GM23338 (cell line): ENCODE measurements at places on chromosomes 1 and 21. TPM values are rescaled to one million over a fixed set of nuclear protein-coding genes. Genes with fewer than 3 reads are reported as not detected.

GRCh38 chr1:245683676-245684075, 528.9 kb downstream of the KIF26B start:
- DNase-seq = no peak

- no peak for DNase-seq
Observed at GRCh38 chr1:209901211-209901610, 36.8 kb upstream of the SYT14 start.

GRCh38 chr1:232868793-232869491, 63.7 kb downstream of the MAP10 start:
- DNase-seq = no peak

GRCh38 chr1:145985502-145986439, 10.6 kb downstream of the TXNIP start:
- peak; percentile 39 for DNase-seq

- DNase-seq = no peak
Observed at GRCh38 chr1:8674912-8675311, 142.5 kb downstream of the RERE start.

DNA sequence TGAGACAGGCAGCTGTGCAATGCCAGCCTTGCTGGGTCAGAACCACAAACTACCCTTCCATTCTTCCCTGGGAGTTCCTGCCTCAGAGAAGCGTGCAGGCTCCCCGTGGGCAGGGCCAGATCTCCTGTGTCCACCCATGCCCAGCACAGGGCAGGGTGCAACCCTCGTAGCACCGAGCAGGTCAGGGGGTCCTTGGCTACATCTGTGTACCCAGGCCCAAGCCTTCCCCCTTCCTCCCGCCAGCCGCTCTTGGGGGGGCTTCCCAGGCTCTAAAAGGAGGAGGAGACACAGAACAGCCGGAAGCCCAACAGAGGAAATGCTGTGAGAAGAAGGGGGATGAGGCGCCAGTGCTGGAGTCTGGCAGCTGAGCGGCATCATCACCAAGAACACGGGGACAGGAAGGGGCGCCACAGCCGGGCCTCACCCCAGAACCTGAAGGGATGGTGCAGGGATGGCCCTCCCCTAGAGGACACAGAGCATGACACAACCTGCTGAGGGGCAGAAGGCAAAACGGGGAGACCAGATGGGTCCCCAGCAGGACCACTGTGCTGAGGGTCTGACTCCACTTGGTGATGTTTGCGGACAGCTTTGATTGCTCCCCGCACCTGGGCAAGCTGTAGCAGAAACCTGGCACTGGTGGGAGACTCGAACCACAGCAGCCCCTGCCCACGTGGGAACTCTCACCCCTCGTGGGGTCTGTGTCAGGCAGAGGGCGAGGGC, 233.2 kb downstream of the NPHP4 start:
- no peak for DNase-seq

GRCh38 chr1:152502496-152503180, 8.0 kb upstream of the LCE5A start:
- DNase-seq = no peak

GRCh38 chr1:20497506-20497905, 10.4 kb downstream of the MUL1 start:
- no peak for DNase-seq

Gene OVAAL
- polyA plus RNA-seq = not detected in 2 replicates

Gene ILDR2
- 0.12 and 0.27 TPM in 2 replicates for polyA plus RNA-seq
